ENCODE measurements at places on chromosomes 6 and 20.

DNA sequence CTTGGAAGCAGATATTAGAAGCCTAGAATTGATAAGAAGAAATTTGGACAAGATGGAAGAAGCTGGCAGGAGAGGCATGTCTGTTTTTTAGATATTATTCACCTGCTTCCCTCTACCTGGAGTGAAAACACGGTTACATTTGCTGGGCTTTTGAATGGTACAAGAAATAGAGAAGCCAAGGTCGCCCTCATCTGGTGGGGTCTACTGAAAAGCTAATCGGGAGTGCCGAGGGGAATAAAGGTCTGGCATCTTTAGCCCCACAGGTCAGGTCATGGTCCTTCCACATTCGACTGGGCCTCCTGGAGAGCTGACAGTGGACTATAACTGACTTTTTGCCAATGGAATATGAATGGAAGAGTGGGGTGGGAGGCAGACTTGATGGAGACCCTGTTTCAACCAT lies 4.6 kb upstream of the C2 start:
- DNase-seq: no peak

DNA sequence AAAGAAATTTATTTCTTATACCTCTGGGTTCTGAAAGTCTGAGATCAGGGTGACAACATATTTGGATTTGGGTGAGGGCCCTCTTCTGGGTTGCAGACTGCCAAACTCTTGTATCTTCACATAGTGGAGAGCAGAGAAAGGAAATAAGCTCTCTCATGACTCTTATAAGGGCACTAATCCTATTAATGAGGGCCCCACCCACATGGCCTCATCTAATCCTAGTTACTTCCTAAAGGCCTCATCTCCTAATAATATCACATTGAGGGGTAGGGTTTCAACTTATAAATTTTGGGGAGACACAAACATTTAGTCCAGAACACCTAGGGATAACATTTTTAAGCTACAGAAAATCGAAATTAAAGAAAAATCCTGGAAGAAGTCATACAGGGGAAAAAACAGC lies 5.1 kb upstream of the ZNF391 start:
- no peak for DNase-seq

DNA sequence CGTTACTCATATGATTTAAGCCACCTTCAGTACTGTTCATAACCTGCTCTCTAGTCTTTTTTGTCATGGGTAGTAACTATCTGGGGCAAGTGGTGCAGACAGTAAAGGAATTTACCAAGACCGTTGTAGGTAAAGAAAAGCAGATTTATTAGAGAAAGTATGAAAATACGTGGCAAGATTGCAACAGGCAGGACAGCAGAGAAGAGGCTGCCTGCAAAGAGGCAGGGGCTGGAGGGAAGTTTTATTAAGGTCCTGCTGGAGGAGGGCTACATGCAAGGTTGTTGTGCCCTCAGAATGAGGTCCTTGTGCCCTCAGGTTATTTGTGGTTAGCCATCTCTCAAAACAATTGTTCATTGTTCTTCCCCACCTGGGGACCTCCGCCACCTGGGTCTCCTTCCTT lies 444.3 kb downstream of the BCKDHB start:
- DNase-seq: no peak

DNA sequence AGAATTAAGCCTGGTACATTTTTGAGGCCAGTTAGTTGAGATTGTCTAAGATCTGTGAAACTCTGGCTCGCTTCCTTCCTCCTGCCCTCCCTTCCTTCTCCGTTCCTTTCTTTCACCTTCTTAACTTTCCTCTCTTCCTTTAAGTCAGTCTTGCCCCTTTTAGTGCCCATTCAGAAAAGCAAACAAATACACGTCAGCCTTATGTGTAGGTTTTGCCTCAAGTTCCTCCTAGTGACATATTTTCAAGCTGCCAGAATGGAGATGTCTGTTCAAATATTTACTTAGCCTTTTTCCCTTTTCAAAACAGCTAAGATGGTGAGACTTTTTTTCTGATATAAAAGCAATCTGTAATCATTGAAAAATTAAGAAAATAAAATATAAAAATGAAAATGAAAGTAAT lies 178.4 kb downstream of the FARS2 start:
- DNase-seq: no peak

DNA sequence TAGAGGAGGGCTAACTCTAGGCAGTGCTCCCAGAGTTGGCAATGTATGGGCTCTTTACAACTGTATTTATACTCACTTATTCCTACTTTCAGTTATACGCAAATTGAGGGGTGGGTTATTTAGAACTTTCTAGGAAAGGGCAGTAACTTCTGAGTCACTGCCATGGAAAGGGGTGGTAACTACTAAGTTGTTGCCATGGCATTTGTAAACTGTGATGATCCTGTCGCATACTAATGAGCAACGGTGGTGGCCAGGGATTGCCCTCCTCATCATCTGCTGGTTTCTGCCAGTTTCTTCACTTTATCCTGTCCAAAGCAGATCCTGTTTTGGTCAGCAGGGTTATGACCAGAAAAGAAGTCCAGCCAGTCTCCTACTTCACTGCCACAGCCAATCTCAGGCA lies 95.5 kb upstream of the PTPRT start:
- no peak for DNase-seq

DNA sequence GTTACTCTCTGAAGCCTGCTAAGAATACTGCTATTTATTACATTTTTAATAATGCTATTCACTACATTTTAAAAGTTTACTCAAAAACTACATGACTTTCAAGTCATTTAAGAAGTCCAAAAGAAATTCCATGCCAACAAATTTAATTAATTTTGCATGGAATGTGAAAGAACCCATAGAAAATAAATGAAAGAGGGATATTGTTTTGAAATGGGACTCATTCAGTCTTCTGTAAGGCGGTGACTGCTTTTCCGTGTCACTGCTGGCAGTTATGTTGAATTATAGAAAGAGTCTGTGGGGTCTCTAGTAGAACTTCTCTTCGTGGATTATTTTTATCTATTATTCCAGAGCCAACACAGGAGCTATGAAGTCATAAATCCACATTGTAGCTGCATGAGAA lies 211.2 kb downstream of the LAMA2 start:
- no peak for DNase-seq

GRCh38 chr20:16552015-16552414 lies 21.2 kb downstream of the KIF16B start:
- DNase-seq: no peak

DNA sequence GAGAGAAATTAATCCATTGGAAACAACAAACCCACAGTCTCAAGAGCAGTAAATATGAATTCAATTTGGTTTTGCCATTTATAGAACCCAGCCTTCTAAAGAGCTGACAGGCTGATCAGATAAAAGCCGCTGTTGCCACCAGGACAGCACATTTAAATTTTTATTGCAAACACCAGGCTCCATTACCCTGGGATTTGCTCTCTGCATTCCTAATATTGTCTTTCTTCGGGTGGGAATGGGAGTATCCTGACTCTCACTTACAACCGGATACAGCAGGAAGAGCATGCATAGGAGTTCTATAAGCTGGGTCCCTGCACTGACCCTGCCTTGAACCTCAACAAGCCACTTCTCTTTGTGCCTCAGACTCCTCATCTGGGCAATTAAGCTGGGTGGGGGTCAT lies 142.9 kb downstream of the LRFN2 start:
- DNase-seq: no peak

- no peak for DNase-seq
Observed at GRCh38 chr20:60748086-60748485, 504.0 kb upstream of the CDH4 start.

GRCh38 chr6:43770372-43771209 lies 580 bp downstream of the VEGFA start:
- DNase-seq: no peak

DNA sequence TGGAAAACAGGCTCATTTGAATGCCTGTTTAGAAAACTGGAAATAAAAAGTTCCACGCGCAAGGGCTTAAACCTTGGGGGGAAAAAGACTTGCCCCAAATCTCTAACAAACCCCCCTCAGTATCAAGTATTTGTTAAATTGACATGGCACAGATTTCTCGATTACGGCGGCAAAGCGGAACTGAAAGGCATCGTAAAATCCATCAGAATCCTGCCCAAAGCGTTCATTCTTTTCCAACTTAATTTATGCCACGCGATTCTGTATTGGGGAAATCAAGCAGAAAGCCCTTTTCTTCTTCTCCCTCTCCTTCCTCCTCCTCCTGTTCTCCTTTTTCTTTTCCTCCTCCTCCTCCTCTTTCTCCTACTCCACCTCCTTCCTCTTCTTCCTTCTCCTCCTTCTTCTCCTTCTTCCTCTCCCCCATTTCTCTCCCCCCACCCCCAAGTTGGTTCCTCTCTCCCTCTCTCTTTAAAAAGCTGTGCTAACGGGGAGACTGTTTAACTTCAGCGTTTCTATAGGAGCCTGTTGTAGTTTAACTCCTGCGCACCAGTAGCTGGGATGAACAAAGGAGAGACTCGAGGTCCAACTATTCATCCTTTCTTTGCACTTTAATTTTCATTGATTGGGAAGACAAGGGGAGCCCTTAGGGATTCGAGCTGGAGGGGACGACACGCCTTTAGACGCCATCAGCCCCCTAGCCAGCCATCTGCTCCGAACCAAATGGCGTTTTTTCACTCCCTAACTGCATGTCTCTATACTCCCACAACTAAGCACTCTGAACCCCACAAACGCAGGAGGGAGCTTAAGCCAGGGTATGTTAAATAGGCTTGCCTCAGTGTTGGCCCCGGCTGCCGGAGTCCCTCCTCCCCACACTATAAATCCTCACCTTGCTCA lies 2.7 kb upstream of the DLL1 start:
- DNase-seq: no peak

GRCh38 chr20:43243672-43244269 lies 54.1 kb upstream of the PTPRT start:
- no peak for DNase-seq

DNA sequence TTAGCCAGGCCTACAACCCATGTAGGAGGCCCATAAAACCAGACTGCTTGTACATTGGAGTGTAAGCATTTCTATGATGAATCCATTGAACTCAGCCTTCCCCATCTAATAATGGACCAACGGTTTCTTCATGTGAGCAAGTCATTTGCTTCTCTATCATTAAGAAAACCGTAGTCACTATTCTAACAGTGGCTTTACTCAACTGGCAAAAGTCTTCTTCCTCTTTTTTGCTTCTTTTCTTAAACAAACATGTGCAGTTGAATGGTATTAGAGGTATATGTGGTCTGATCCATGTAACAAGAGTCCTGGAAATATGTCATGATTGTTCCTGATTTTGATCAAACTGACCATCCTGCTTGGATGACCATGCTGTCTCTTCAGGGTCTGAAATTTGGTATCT lies 132.4 kb upstream of the STXBP5 start:
- no peak for DNase-seq

- DNase-seq: no peak
Observed at GRCh38 chr6:5632348-5632935, 371.1 kb downstream of the FARS2 start.

- no peak for DNase-seq
Observed at GRCh38 chr6:158646023-158646910, 1.7 kb upstream of the DYNLT1 start.

DNA sequence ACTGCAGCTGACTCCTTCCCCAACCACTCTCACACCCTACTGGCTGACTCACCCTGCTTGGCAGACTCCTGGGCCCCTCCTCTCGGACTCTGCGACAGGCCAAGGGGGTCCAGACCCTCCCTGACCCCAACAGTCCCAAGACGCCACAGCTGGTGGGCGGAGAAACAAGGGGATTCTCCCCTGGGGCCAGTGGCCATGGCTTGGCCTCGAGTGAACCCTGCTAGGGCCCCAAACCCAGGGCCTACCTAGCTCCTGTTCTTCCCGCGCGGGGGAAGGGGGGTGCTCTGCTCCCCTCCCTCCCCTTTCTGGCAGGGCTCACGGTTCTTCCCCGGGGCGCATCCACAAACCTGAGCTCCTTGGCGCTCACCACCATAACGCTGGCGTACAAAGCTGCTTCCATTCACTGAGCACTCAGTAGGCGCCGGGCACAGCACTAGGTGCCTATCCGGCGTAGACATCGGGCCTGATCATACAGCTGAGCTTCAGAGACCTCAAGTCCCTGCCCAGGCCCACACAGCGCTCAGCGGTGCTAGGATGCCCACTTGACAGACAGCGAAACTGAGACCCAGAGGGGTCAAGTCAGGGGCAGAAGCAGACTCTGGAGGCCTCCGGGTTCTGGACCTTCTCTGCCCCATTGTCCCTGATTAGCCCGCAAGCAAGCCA lies 597 bp downstream of the ADA start:
- DNase-seq: no peak

- DNase-seq: no peak
Observed at GRCh38 chr6:53481323-53481722, 63.6 kb downstream of the GCLC start.

DNA sequence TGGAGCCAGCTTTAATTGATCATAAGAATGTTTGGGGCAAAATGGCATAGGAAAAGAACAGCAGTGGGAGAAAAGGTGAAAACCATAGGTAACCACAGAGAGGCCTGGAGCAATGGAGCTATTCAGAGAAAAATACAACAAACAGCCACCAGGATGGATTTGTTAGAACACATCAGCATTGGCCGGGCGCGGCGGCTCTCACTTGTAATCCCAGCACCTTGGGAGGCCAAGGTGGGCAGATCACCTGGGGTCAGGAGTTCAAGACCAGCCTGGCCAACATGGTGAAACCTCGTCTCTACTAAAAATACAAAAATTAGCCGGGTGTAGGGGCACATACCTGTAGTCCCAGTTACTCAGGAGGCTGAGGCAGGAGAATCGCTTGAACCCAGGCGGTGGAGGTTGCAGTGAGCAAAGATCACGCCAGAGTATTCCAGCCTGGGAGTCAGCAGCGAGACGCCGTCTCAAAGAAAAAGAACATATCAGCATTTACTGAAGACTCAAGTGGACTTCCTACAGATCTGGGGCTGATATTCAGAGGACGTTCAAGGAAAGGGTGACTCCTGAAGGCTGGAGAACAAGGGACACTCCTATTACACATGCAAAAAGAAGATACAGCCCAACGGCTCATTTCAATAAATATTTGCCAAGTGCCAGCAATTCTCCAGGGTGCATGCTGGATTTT lies 20.2 kb downstream of the SNHG17 start:
- no peak for DNase-seq

DNA sequence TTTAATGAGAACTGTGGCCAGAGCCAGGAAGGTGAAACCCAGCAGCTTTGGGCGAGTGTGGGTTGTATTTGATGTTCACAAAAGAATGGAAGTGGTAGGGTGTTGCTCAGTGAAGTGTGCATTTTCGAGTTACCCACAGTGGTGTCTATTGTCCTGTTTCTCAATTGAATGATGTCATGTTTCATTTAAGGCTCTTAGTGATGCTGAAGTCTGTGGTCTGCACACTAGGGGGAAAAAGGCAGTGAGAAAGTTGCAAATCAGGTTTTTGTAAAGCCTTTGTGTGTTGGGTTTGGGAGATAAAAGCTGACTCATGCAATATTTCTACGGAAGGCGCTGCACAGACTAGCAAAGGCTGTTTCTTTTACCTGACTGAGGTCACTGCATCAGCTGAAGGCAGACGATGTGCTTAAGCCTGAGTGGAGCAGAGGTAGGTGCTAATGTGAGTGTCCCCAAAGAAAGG lies 121.1 kb downstream of the PLEKHG1 start:
- DNase-seq: no peak

DNA sequence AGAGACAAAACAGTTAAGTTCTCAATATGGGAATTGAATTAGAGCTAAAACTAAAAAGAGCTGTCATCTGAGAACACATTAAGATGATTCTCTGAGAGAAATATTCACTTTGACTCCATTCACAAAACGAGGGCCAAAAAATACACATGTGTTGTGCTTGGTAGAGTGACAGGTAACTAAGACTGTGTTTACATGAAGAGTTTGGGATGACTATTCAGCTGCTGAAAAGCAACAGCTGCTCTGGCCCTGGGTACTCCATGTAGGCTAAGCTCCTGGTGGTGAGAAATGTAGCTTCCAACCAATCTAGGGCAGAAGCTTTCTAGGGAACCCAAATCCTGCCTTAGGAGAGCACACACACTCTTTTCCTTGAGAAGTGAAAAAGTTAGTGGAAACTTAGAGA lies 184.5 kb downstream of the COL21A1 start:
- no peak for DNase-seq
